ENCODE measurements at places on chromosomes 1 and 21.

DNA sequence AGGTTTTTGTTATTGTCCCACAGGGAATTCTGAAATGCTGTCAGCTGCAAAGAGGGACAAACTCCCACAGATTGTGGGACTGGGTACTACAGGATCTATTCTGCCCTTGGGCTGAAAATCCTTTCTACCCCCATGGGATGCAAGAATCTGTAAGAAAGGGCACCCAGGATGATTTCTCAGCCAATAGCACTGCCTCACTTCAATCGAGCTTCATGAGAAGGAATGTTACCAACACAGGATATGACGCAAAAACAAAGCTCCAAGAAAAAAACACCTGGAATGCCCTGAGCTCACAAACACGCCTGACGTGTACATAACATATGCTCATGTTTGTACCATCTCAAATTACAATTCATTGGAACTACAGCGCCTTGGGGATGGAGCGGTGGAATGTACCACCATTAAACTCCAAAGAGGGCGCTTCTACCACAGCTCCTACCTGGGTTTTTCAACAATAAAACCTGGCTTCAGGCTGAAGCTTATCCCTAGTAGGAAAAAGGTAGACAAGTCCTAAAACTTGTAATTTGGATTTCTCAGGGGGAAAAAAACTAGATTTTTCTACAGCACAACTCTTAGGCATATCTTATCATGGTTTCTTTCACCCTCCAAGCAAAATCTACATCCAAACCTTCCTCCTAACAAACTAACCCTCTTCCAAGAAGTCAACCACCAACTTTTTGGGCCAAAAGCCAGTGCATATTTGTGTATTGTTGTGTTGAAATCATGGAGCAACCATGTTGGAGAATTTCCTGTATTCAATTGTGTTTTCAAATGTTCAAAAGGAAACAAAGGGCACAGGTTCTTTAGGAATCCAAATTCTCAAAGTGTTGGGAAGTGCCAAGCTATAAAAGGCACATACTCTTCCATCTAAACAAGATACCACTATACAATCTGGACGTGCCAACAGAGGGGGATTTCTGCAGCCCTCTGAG lies 78.9 kb downstream of the TGFBR3 start:
- DNase-seq, result no peak

DNA sequence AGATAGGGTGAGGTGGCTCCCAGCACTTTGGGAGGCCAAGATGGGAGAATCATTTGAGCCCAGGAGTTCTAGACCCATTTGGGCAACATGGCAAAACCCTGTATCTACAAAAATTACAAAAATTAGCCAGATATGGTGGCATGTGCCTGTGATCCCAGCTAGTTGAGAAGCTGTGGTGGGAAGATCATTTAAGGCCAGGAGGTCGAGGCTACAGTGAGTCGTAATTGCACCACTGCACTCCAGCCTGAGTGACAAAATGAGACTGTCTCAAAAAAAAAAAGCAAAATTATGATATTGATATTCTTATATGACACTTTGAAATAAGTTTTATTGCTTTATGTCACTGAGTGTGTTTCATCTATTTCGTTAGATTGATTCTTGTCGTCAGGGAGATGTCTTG lies 7.4 kb downstream of the ACADM start:
- DNase-seq, result no peak

DNA sequence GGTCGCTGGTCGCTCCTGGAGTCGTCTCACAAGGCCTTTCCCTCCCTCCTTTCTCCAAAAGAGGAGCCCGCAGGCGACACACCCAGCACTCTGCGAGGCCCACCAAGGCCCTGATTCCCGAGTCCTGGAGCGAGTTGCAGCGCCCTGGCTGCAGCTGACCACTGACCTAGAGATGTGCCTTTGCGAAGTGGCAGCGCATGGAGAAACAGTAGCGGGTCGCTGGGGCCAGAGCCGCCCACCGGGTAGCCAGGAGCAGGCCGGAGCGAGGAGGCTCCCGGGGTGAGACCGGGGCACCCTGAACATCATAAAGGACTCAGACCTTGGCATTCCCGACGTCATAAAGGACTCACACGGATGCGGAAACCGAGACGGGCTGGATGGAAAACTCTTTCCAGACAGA lies 10.3 kb upstream of the NBPF11 start:
- DNase-seq, result no peak

GRCh38 chr1:19918057-19918456 lies 5.4 kb downstream of the PLA2G2E start:
- DNase-seq, result no peak

DNA sequence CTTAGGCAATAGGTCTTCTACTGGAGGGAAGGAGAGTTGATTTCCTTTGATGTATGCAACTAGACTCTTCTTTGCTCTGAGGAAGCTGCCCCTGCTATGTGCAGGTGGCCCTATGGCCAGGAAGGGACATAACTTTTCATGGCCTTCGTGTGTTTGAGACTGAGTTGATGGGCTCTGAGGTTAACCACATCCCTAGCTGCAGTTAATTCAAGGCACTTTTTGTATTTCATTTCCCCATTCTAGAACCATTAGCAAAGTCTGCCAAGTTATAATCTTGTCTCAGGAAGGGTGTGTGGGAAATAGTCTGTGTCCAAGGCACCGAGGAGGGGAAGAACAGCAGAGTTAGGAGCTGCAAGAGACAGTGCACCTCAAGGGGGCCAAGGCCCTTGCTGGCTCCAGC lies 2.5 kb downstream of the FCRL4 start:
- DNase-seq, result no peak

GRCh38 chr1:206801467-206801866 lies 29.2 kb upstream of the IL10 start:
- no peak for DNase-seq

- DNase-seq, result no peak
Measured at GRCh38 chr1:28580722-28581530, 11.1 kb upstream of the RAB42 start.

DNA sequence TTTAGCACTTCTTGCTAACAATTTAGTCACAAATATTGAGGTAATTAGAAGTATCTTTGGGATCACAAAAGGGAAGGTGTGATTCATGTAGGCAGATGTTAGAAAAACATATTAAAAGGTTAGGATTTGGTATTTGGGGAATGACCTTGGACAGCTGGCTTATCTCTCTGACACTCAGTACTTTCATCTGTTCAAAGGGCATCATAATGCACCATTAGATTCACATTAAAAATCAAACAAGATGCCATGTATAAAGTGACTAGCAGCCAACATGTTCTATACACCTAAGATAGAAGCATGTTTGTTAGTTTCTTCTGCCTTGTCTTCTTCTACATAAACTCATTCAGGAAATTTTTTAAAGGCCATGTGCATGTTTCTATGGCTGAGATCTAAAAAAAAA lies 56.5 kb upstream of the ESRRG start:
- no peak for DNase-seq

GRCh38 chr1:226994586-226995364 lies 54.7 kb downstream of the COQ8A start:
- DNase-seq, result no peak

- no peak for DNase-seq
Measured at GRCh38 chr1:166120281-166120680, 46.5 kb downstream of the FAM78B start.

- no peak for DNase-seq
Measured at GRCh38 chr1:68454534-68454933, 4.8 kb upstream of the RPE65 start.

- no peak for DNase-seq
Measured at GRCh38 chr1:52741259-52741658, 15.0 kb downstream of the ZYG11B start.

DNA sequence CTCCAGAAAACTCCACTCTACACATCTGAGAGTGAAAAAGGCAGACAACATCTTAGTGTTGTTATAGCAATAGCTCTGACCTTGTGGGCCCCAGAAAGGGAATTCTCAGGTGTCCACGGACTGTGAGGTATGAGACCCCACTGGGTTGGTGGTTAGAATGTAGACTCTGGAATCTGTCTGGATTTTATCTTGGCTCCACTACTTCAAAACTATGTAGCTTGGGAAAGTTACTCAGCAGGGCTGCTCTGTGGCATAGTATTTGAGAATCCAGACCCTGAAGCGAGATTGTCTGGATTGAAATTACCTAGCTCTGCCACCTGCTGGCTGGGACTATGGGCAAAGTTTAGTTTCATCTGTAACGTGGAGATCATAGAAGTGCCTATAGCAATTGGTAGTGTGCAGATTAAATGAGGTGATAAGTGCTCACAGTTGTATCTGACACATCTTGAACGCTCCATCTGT lies 25.8 kb downstream of the PRDM2 start:
- DNase-seq, result no peak

DNA sequence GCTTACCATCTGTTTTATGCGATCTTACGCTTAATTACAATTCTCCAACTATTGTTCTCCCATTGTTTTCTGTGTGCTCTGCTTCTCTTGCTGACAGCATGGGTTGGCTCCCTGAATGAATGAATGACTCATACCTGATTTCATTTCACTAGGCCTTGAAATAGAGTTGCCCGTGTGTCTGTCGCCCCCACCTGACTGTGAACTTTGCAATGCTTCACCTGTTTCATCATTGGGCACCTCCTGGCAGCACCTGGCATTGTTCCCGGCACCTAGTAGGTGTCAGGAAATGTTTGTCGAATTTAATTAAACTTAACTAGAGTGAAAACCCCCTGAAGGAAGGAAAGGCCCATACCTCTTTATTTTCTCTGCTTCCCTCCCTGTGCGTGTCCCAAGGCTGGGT lies 120.5 kb upstream of the KLHDC7A start:
- DNase-seq, result no peak

- no peak for DNase-seq
Measured at GRCh38 chr1:78834201-78834741, 172.3 kb downstream of the ADGRL4 start.

- no peak for DNase-seq
Measured at GRCh38 chr1:153776352-153776751, 1.1 kb downstream of the SLC27A3 start.

DNA sequence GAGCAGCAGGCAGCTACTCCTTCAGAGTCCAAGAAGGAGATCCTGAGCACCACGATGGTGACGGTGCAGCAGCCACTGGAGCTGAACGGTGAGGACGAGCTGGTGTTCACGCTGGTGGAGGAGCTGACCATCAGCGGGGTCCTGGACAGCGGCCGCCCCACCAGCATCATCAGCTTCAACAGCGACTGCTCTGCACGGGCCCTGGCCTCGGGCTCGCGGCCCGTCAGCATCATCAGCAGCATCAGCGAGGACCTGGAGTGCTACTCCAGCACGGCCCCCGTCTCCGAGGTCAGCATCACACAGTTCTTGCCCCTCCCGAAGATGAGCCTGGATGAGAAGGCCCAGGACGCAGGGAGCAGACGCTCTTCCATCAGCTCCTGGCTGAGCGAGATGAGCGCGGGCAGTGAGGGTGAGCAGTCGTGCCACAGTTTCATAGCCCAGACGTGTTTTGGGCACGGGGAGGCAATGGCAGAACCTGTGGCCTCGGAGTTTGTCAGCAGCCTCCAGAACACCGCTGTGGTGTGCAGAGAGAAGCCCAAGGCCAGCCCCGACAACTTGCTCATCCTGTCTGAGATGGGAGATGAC lies 531.8 kb downstream of the KIF26B start:
- DNase-seq, result no peak

DNA sequence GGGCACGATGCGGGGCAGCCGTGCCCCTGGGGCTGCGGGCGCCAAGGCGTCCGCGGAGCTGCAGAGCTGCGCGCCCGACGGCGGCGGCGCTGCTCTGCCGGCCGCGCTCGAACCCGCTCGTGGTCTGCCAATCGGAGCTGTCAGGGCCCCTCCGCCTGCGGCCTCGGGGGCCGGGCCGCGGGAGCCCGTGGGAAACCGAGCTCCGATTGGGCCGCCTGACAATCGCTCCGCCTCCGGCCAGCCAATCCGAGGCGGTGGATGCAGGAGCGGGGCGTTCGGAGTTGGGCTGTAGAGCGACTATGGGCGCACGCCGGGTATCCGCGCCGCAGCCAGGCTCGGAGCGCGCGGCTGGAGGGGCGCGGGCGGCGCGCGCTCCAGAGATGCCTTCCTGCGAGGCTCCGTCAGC lies 100.5 kb upstream of the SOD1 start:
- peak; percentile 8 for DNase-seq

DNA sequence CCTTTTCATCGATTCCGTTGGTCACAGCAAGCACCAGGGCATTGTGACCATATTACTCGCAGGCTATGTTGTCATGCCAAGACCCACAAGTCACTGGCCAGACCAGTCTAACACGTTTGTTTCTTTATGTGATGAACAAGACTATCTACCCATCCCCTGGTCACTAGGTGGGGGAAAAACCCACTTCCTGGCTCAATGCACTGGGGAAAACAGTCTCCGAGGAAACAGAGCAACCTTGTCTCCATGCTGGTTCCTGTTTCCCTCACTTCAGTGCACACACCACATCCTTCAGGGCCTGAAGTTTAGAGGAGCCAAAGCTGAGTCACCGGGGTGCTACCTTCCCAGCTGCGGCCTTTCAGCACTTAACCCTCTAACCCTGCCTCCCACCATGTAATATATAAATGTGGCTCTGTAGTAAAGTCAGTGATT lies 20.9 kb downstream of the ERICH3 start:
- no peak for DNase-seq

GRCh38 chr1:209983953-209984352 lies 45.9 kb downstream of the SYT14 start:
- no peak for DNase-seq

DNA sequence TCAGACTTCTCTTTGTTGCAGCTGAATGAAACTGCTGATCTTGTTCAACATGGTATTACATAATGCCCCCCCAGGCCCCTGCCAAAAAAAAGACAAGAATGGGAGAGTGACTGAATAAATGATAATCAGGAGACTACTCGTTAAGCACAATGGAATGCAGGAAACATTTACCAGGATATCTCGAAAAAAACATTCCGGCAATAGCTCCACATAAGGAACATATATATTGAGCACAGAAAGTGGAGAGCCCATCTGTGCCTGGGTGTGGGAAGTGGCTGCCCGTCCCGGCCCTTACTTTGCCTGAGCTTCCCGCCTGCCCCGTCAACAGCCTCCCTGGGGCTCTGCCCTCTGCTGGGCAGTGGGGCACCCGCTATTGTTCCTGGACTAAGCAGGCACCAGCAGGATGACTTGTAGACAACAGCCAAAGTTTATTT lies 13.3 kb downstream of the TRIM11 start:
- DNase-seq, result no peak

DNA sequence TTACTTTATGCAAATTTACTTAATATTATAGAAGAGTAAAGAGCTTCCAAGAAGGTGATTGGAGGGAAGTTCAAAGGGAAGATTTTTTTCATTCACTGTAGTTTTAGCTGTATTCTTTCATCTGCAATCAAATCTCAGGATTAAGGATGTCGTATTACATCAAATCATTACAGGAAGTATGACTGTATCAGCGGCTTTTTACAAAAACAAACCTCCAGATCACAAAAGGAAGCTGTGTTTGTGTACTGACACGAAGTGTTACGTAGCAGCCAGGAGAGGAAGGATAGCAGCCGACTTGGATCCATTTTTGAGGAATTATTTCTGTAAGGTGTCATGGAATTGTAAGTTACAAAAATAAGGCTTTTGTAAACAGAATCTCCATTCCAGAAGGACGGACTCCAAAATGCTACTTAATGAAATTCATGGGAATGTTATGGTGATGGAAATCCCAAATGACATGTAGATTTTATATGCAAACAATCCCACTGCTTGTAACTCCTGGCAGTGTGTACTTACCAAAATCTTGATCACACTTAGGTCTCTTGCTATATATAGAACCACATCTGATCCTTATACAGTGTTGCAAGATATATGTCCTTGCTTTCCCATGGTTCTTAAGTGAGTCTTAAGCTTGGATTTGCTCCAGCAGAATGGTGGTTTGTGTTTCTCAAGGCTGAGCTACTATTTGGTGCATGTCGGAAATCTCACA lies 49.8 kb downstream of the KCNJ15 start:
- no peak for DNase-seq

- DNase-seq, result no peak
Measured at GRCh38 chr1:117114877-117115276, 6.7 kb downstream of the TRIM45 start.

GRCh38 chr1:64766429-64766828 lies 21.6 kb downstream of the RAVER2 start:
- DNase-seq, result no peak
